ENCODE measurements at places on chromosomes 5 and 9.

GRCh38 chr9:121201045-121201737 lies 478 bp downstream of the RAB14 start:
- peak; percentile 55 for DNase-seq

GRCh38 chr5:74250304-74251102 lies 390.0 kb downstream of the ENC1 start:
- no peak for DNase-seq

GRCh38 chr5:114360357-114360756 lies 1.5 kb upstream of the KCNN2 start:
- DNase-seq, result no peak

GRCh38 chr5:78565395-78565794 lies 83.2 kb downstream of the LHFPL2 start:
- no peak for DNase-seq

- DNase-seq, result no peak
Observed at GRCh38 chr5:10612251-10612650, 48.4 kb downstream of the ANKRD33B start.

DNA sequence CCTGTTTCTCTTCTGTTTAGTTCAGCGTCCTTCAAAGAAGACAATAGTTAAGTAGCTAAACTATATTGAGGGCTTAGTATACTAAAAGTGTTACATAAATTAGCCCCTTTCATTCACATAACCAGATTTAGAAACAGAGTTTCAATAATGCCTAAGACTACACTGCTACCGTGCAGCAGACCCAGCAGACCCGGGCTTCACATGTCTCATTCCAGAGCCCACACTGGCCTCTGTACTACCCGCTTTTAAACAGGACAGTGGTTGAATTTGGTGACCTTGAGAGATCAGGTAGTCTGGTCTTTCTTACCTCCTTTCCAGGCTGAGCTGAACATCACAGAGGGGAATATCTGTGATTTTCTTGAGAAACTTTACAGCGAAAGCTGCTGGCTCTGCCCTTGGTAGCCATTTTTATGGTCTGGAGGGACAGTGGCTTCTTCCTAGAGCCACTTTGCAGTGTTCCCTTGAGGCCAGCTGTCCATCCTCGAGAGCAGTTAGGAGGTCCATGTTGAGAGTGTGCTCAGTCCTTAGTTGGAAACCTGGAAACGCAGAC lies 56.5 kb downstream of the SLC22A5 start:
- DNase-seq, result no peak

- no peak for DNase-seq
Observed at GRCh38 chr5:57784121-57784520, 301.5 kb upstream of the ACTBL2 start.

DNA sequence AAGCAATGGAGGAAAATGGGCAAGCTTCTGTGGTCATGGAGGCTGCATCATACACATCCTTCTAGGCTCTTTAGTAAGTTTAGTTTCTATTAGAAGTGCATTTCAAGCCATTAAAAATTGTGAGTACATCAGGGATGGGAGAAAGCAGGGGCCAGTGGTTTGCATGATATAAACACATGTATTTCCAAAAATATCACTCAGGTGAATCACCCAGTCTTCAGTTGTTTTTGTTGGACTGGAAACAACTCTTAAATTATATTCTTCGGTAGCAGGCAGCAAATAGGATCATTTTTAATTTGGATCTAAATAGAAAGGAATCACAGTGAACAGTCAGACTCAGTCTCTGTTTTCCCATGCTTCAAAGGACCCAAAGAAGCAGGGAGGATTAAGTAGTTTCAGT lies 657.9 kb downstream of the TLR4 start:
- no peak for DNase-seq

DNA sequence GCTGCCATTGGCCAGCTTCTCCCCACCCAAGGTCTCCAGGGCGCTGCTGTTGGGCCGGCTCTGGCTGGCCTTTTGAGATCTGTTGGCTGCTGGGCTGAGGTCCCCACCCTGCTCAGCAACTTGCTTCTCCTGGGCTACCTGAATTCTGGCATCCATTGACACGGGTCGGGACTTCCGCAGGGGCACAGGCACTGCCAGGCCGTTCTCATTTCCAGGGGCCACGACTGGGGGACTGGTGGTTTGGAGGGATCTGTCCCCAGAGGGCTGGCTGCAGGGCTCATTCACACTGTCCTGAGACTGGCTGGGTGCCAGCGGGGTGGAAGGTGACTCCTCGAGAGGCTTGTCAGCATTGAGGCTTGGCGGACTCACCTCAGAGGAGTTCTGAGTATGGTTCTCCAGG lies 87.1 kb upstream of the FBXW11 start:
- no peak for DNase-seq

DNA sequence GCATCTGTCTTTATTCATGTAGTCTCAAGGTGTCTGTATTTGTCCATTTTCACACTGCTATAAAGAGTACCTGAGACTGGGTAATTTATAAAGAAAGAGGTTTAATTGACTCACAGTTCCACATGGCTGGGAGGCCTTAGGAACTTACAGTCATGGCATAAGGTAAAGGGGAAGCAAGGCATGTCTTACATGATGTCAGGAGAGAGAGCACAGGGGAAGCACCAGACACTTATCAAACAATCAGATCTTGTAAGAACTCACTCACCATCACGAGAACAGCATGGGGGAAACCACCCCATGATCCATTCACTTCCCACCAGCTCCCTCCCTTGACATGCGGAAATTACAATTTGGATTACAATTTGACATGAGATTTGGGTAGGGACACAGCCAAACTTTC lies 44.2 kb downstream of the NLN start:
- DNase-seq, result no peak

GRCh38 chr9:76564297-76564696 lies 105.3 kb downstream of the GCNT1 start:
- DNase-seq, result no peak

GRCh38 chr9:2916382-2916985 lies 72.6 kb upstream of the PUM3 start:
- DNase-seq, result no peak

- DNase-seq, result no peak
Observed at GRCh38 chr5:108503986-108504385, 122.1 kb upstream of the FBXL17 start.

DNA sequence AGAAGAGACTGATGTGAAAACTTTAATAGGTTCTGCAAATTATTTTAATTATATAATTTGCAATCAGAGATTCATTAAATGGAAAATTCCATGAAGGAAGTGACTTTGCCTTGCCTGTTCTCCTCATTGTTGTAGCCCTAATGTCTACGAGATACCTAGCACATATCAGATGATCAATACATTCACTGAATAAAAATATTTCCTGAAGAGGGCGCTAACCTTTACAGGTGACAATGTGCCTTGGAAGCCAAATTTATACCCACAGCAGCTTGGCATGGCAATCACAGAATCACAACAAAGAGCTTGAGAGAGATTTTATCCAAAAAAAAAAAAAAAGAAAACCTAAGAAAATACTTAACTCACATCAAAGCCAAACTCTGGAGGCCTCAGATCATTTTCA lies 17.4 kb downstream of the HAUS6 start:
- no peak for DNase-seq

- DNase-seq, result peak; percentile 36
Observed at GRCh38 chr9:95515272-95516113, 1.3 kb downstream of the PTCH1 start.

GRCh38 chr9:126583144-126583760 lies 30.5 kb upstream of the LMX1B start:
- no peak for DNase-seq

DNA sequence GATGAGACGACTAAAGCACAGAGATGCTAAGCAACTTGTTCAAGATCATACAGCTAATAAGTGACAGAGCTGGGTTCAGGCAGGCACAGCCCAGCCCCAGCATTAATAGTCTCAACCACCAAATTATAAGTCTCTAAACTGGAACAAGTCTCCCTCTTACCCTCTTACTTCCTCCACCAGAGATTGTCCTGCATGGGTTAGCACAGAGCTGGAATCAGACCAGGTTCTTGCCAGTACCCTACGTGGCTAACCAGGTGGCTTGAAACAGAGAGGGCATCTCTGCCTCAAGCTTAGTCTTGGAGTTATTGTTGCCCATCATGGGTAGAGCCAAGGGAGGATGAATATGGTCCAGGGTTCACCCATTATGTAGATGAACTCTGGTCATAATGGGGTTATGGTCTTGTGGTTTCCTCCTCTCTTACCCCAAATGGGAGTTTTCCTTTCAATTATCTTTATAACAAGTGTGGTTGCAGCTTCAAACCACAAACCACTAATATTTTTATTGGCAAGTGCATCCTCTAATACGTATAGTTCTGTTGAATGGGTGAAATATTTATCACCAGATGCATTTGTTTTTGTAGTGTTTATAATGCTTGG lies 8.3 kb upstream of the XPA start:
- no peak for DNase-seq

DNA sequence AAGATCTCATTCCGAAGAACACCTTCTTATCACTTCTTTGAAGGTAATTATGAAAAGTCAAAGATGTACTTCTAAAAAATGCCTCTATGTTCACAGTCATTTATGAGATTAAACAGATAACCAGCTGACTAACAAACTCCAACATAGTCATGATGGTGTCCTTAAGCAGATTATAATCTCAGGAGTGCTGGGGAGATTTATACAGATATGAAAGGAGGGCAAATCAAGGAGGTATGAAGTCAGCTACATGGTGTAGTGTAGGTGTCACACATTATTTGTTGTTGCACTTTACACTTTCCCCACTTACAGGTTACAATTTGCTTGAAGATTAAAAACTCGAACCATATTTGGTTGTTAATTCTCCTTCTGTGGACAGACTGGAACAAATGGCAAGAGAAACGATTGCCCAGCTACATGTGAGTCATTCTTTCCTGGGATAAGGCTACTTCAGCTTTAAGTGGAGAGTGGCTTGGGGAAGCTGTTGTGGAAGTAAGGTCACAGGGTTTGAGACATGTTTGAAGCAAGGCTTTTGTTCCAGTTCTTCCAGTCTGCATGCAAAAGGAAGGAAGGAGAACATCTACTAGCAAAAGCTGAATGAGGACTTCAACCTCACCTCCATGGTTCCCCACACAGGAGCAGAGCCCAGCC lies 320.1 kb downstream of the ADGRV1 start:
- DNase-seq, result no peak

DNA sequence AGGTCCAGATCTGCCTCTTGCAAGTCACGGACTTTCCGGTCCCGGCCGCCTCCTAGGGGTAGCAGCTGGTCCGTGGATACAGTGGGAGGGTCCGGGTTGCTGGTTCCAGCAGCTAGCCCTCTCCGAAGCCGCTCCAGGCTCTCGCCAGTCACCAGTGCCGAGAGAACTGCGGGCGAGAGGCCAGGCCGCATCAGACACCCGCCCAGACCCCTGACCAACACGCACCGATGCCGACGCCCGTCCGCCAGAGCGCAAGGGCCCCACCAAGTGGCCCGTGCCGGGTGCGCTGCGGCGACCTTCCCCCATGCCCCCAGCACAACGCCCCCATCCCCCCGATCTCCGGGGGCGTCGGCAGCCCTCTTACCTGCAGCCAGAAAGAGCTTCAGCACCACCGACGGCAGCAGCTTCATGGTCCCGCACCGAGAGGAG lies 470 bp downstream of the HBEGF start:
- peak; percentile 74 for DNase-seq

DNA sequence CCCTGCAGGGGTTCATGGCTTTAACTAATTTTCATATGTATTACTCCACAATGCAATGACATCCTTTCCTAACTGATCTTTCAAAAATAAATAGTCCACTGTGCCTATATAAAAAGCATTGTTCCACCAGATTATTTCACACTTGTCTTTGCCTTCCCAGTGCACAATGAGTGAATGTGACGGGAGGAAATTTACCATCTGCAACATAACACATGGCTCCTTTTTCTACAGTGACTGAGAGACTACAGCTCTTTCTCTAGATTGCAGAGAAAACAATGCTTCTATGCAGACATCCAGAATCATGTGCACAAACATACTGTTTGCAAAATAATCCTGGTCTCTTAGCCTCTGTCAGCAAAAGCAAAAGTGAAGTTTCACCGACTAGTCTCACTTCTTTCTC lies 483.7 kb upstream of the PIK3R1 start:
- no peak for DNase-seq

DNA sequence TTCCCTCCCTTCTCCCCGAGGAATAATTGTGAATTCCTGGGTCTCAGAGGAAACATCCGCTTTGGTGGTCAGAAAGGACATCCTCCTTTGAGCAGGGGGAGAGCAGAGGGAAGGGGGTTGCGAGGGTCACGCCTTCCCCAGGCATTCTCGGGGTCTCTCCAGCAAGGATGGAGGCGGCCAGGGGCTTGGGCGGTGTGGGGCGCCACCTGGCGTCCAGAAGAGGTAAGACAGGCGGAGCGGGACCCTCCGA lies 129.1 kb downstream of the KCNIP1 start:
- DNase-seq, result peak; percentile 48

DNA sequence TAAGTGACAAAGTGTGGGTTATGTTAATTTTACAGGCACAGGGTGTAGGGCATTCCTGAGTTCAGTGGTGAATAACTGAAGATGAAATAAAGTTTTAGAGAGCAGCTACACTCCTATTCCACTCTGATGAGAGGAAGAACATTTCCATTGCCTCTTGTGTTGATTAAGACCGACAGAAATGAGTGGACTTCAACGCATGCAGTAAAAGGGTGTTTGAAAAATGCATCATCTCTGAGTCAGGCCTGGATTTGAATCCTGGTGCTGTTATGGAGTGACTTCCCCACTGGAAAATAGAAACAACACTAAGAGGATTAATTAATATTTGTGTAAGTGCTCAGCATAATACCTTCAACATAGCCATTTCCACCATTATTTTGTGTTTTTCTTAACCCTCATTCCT lies 86.3 kb downstream of the PRR16 start:
- no peak for DNase-seq

GRCh38 chr5:36374266-36374862 lies 72.7 kb upstream of the RANBP3L start:
- no peak for DNase-seq

DNA sequence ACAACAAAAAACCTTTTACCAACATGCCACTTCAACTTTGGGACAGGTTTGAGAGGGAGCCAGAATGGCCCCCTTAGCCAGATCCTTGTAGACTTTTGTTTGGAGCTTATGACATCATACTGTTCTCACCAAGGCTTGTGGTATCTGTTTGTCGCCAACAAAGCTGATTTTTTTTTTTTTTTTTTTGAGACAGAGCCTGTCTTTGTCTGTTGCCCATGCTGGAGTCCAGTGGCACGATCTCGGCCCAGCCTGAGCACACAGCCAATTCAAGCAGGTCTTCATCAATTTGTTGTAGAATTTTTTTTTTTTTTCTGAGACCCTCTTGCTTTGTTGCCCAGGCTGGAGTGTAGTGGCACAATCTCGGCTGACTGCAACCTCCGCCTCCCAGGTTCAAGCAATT lies 26.4 kb upstream of the NTNG2 start:
- DNase-seq, result no peak

- DNase-seq, result no peak
Observed at GRCh38 chr9:113589407-113589806, 125.9 kb downstream of the RGS3 start.
